Activated T-cell treated with anti-CD3 and anti-CD28 coated beads, Interleukin-2, amount 50 U/mL, for 72 hours (primary cell): ENCODE measurements at places on chromosomes 4 and X.

DNA sequence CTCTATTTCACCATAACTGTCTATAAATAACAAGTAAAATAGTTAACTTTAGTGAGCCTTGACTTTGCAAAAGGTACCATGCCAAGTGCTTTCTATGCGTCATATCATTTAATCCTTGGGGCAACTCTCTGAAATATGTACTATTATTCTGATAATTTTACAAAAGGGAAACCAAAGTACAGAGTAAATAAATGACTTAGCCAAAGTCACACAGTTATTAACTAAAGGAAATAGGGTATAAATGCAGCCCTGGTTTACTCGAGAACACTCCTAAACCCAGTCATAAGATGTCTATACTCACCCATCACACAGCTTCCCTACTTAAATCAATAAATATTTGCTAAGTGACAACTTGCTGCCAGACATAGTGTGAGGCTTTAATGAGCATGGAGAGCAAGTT is 14.4 kb downstream of the KCTD8 start:
- no peaks in the 10 kb centered on the region for H3K27me3 ChIP-seq
- DNase-seq: no peak
- H3K27ac ChIP-seq: no peak overlapping the region
- no peaks in the 10 kb centered on the region for H3K36me3 ChIP-seq
- no peak overlapping the region for H3K4me3 ChIP-seq

- H3K36me3 ChIP-seq: no peaks in the 10 kb centered on the region
- H3K4me3 ChIP-seq: no peak overlapping the region
- no peaks in the 10 kb centered on the region for H3K4me1 ChIP-seq
- H3K27me3 ChIP-seq: peaks cover 14% of the 10 kb centered on the region
- no peak overlapping the region for H3K27ac ChIP-seq
Observed at GRCh38 chrX:12741416-12741815, 49.8 kb upstream of the PRPS2 start.

- no peak for DNase-seq
- H3K36me3 ChIP-seq: no peaks in the 10 kb centered on the region
- no peak overlapping the region for H3K27ac ChIP-seq
- H3K27me3 ChIP-seq: peaks cover 26% of the 10 kb centered on the region
- no peak overlapping the region for H3K4me3 ChIP-seq
Observed at GRCh38 chrX:150503898-150504219, 64.6 kb upstream of the MTM1 start.

DNA sequence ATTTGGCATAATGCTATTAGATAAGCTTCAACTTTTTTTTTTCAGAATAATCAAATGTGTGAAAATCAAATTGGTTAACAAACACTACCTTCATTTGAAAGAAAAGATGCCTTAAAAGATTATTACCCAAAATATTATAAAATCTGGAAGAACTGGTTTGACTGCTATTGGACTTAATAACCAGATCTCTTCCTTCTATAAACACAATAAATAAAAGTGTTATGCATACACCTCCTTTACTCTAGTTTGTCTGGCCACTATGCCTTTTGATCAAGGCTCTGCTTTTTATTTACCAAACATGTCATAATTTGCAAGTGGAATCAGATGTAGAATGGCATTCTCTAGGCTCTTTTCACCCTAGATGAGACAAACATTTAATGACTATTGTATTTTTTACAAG is 897.3 kb upstream of the EPHA5 start:
- H3K27me3 ChIP-seq: no peaks in the 10 kb centered on the region
- DNase-seq: no peak
- no peaks in the 10 kb centered on the region for H3K4me1 ChIP-seq
- H3K36me3 ChIP-seq: no peaks in the 10 kb centered on the region
- no peak overlapping the region for H3K4me3 ChIP-seq

- H3K27me3 ChIP-seq: no peaks in the 10 kb centered on the region
- DNase-seq: no peak
Observed at GRCh38 chr4:53150631-53151488, 215.0 kb downstream of the SCFD2 start.

DNA sequence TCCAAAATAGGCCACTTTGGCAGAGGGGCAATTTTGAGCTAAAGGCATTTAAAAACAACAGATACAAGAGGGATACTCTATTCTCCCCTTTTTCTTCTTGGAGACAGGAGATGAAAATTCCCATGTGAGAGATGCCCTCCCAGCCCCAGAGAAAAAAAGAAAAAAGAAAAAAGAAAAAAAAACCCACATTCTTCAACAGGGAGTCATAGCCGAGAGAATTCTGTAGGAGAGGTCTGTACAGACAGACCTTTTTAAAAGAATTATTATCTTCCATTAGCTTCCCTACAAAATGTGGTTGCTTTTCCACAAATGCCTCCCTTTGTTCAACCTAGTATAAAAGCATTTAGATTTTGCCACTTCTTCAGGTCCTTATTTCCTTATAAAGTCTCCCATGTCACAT is 89.9 kb downstream of the SPCS3 start:
- H3K27me3 ChIP-seq: no peaks in the 10 kb centered on the region
- no peaks in the 10 kb centered on the region for H3K4me1 ChIP-seq
- H3K36me3 ChIP-seq: no peaks in the 10 kb centered on the region
- H3K4me3 ChIP-seq: no peak overlapping the region
- no peak for DNase-seq
- H3K27ac ChIP-seq: no peak overlapping the region

GRCh38 chr4:59094505-59094904 is 1984.3 kb upstream of the IGFBP7 start:
- no peak overlapping the region for H3K4me3 ChIP-seq
- DNase-seq: no peak
- H3K27ac ChIP-seq: no peak overlapping the region
- no peaks in the 10 kb centered on the region for H3K27me3 ChIP-seq

GRCh38 chr4:38949411-38950051 is 81.9 kb downstream of the FAM114A1 start:
- no peaks in the 10 kb centered on the region for H3K36me3 ChIP-seq
- H3K4me1 ChIP-seq: peaks cover 55% of the 10 kb centered on the region
- no peaks in the 10 kb centered on the region for H3K27me3 ChIP-seq
- peak overlapping the region; percentile 87 for H3K27ac ChIP-seq
- peak; percentile 59 for DNase-seq

- no peak overlapping the region for H3K4me3 ChIP-seq
- no peaks in the 10 kb centered on the region for H3K27me3 ChIP-seq
- no peaks in the 10 kb centered on the region for H3K36me3 ChIP-seq
- DNase-seq: no peak
- peaks cover 6% of the 10 kb centered on the region for H3K4me1 ChIP-seq
- H3K27ac ChIP-seq: no peak overlapping the region
Observed at GRCh38 chrX:81195259-81195658, 6.5 kb downstream of the HMGN5 start.

GRCh38 chr4:159765382-159765781 is 662.5 kb downstream of the RAPGEF2 start:
- no peak for DNase-seq
- H3K36me3 ChIP-seq: no peaks in the 10 kb centered on the region
- no peak overlapping the region for H3K27ac ChIP-seq
- no peaks in the 10 kb centered on the region for H3K27me3 ChIP-seq

GRCh38 chrX:148382983-148383382 is 117.4 kb upstream of the AFF2 start:
- H3K4me1 ChIP-seq: peaks cover 30% of the 10 kb centered on the region
- H3K27me3 ChIP-seq: no peaks in the 10 kb centered on the region
- no peak overlapping the region for H3K4me3 ChIP-seq

- H3K4me1 ChIP-seq: no peaks in the 10 kb centered on the region
- H3K27me3 ChIP-seq: peaks cover 26% of the 10 kb centered on the region
- H3K36me3 ChIP-seq: peaks cover 1% of the 10 kb centered on the region
- DNase-seq: no peak
- no peak overlapping the region for H3K27ac ChIP-seq
Observed at GRCh38 chr4:47784222-47784621, 53.6 kb downstream of the CORIN start.

GRCh38 chr4:89800012-89800516 is 36.9 kb downstream of the SNCA start:
- no peaks in the 10 kb centered on the region for H3K36me3 ChIP-seq
- no peak overlapping the region for H3K4me3 ChIP-seq
- H3K27me3 ChIP-seq: peaks cover 8% of the 10 kb centered on the region
- DNase-seq: no peak

- H3K27ac ChIP-seq: no peak overlapping the region
- H3K36me3 ChIP-seq: no peaks in the 10 kb centered on the region
Observed at GRCh38 chr4:1509366-1509765, 103.1 kb upstream of the NKX1-1 start.

GRCh38 chrX:18855919-18856644 is 127.8 kb downstream of the PHKA2 start:
- peaks cover 33% of the 10 kb centered on the region for H3K4me1 ChIP-seq
- no peaks in the 10 kb centered on the region for H3K36me3 ChIP-seq
- no peak for DNase-seq
- H3K4me3 ChIP-seq: no peak overlapping the region
- H3K27ac ChIP-seq: peak overlapping the region; percentile 66

GRCh38 chrX:12771445-12772069 is 19.7 kb upstream of the PRPS2 start:
- no peaks in the 10 kb centered on the region for H3K36me3 ChIP-seq
- peak overlapping the region; percentile 58 for H3K4me3 ChIP-seq
- H3K4me1 ChIP-seq: peaks cover 5% of the 10 kb centered on the region

GRCh38 chr4:102172341-102172740 is 172.9 kb downstream of the SLC39A8 start:
- H3K27ac ChIP-seq: no peak overlapping the region
- no peak for DNase-seq
- H3K27me3 ChIP-seq: no peaks in the 10 kb centered on the region
- H3K4me1 ChIP-seq: no peaks in the 10 kb centered on the region
- no peaks in the 10 kb centered on the region for H3K36me3 ChIP-seq
